ENCODE measurements at places on chromosomes 12 and 14. TPM values are rescaled to one million over a fixed set of nuclear protein-coding genes. Genes with fewer than 3 reads are reported as not detected.

DNA sequence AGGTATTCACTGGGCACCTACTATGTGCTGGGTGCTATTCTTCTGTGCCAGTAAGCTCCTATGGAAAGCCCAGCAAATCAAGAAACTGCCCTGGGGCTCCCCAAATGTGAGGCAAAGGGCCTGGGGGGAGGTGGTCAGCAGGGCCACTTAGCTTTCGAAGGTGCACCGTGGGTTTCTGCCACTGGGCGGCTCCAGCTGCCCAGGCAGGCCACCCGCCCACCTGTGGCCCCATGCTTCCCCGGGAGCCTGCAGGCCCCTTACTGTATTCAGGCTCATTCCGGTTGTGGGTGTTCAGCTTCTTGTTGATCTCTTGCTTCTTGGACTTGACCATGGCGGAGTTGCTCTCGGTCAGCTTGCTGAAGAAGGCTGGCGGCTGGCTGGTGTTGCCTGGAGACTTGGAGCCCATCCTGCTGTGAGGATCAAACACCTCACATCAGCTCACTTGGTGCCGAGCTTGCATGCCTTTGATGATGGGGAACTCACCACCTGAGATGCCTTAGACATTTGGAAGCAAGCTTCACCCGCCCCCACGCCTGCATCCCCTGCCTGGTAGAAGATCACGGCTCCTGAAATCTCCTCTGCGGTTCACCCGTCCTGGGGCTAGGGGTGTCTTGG, 37.3 kb downstream of the RFLNA start:
- no peak for ATAC-seq

Gene HOXC13
- total RNA-seq: not detected

GRCh38 chr14:72883961-72884360, 9.9 kb downstream of the DPF3 start:
- ATAC-seq: peak; percentile 27

DNA sequence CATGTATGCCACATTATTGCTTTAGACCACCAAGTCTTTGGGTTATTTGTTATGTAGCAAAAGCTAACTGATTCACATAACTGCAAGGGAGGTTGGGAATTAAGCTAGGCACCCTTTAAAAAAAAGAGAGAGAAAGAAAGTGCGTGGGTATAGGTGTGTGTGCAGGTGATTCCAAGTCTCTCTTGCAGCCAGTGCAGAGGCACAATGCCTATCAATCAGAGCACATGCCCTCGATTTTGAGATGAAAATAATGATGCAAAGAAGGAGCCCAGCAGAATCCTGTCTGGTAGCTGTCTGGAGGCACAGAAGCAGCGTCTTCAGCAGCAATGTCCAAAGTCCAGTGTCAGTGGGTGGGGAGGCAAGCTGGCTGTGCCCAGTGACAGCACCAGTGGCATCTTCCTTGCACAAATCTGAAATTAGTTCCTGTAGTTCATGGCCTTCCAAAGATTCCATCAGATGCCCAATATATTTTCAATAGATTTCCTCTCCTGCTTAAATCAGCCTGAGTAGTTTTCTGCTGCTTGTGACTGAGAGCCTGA, 62.4 kb upstream of the TBPL2 start:
- ATAC-seq: no peak

DNA sequence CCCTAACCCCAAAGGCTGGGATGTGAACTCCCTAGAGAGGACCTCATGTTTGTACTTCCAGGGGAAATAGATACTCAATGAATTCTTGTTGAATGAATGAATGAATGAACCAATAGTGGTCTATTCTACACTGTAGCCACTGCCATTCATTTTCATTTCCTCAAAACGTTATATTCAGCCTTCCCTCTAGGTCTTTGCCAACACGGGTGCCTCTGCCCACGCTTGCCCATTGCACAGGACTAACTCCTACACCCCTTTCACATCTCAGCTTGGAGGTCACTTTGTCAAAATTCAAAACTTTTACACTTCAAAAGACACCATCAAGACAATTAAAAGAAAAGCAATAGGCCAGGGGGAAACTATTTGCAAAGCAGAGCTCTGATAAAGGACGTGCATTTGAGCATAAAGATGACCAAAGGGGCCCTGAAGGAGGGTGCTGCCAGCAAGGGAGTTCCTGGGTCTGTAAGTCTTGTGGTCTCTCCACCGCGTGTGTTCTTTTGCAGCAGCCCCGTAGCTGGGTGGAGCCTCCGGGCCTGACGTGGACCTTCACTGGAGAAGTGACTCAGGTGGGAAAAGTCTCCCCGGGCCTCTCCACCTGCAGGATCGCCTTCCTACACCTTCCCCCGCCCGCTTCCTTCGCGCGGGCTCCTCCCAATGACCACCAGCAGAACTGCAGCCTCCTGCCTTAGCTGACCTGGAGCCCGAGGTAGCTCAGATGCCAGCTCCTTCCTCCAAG, 31.5 kb downstream of the TMEM63C start:
- ATAC-seq: peak; percentile 78

GRCh38 chr14:87264272-87264785, 728.7 kb downstream of the GALC start:
- ATAC-seq: no peak

Gene SPX
- 0.27 TPM for total RNA-seq

GRCh38 chr14:43215524-43215923, 1291.6 kb downstream of the FSCB start:
- ATAC-seq: no peak

Gene TOMM20L
- not detected for total RNA-seq

Gene BRMS1L
- 13.1 TPM for total RNA-seq

- ATAC-seq: no peak
These were observed 199.9 kb downstream of the CCDC91 start for GRCh38 chr12:28390206-28390605.

Gene OTUB2
- 4.6 TPM for total RNA-seq

Gene INHBC
- 0.14 TPM for total RNA-seq

Gene ACSS3
- total RNA-seq: 4.6 TPM

- ATAC-seq: no peak
These were observed 3.3 kb downstream of the KRT18 start for GRCh38 chr12:52952076-52952801.

DNA sequence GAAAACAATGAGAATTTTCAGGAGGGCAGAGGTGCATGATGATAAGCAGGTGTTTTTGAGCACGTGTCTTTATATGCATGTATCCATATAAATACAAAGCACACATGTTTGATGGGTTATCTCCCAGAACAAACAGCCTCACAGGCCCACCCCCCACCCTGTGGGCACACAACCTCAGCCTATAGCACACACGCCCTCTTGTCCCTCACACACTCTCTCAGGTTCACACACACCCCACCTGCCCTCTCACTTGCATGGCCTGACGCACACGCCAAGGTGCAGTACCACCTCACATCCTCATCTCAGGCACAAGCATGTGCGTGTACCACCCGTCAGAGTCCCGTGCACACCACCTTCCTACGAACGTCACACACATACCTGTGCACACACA, 8.6 kb upstream of the KRT8 start:
- ATAC-seq: no peak

- ATAC-seq: no peak
These were observed 127.8 kb downstream of the TSPAN9 start for GRCh38 chr12:3204730-3205531.
